ENCODE measurements at places on chromosomes 2 and 18. TPM values are rescaled to one million over a fixed set of nuclear protein-coding genes. Genes with fewer than 3 reads are reported as not detected.

SCTR gene
- 7.3 TPM for polyA plus RNA-seq

DNA sequence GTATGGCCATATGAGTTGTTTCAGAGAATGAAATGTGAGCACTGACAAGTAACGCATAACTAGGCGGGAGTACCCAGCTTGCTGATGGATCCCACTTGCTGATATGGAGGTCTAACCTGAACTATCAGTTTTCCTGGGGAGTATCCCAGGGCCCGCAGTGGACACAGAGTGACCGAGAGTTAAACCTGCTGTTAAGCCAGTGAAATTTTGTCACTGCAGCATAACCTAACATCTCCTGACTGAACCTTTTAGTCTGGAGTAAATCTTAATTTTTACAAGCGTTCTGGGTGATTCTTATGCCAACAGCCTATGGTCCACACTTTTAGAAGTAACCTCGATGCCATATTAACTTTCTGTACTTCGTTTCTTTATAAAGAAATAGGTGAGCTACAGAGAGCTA lies 54.4 kb downstream of the TGFA start:
- no peak for DNase-seq

DNA sequence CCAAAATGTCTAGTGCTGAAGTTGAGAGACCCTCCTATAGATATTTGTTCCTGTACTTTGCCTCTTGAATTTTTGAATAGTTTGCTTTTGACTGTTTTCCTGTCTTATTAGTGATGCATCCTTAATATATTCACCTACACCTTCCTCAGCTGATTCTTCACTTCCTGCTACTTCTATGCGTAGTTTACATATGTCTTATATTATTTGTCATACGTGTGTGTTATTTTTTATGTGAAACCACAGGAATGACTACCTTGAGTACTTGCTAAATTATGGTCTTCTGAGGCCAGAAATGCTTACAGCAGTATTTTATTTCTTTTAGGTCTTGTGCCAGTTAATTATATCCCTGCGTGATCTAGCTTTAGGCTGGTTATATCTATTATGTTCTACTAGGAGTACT lies 9.9 kb downstream of the UBE2E3 start:
- no peak for DNase-seq

DNA sequence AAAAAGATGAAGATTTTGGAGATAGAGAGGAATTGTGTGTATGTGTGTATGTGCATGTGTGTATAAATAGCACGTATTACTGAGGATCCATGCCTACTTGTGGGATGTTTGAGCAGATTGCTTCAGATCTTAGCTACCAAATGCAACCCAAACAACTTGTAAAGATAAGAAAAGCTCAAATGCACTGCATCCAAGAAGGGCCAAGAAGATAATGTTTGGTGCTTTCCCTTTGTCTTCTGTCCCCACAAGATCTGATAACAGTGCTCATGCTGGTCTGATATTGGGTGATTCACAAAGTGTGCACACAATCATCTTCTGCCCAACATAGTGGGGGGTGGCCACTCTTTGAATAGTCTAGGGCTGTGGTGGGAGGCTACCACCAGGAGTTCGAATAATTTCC lies 284.8 kb upstream of the CYRIA start:
- no peak for DNase-seq

- no peak for DNase-seq
Observed at GRCh38 chr18:33326975-33327374, 113.5 kb downstream of the CCDC178 start.

- DNase-seq: no peak
Observed at GRCh38 chr2:216681683-216682082, 13.7 kb downstream of the IGFBP5 start.
